ENCODE measurements at places on chromosomes 16 and 17.

- DNase-seq: no peak
These were observed 11.0 kb upstream of the KRT19 start for GRCh38 chr17:41539071-41539492.

DNA sequence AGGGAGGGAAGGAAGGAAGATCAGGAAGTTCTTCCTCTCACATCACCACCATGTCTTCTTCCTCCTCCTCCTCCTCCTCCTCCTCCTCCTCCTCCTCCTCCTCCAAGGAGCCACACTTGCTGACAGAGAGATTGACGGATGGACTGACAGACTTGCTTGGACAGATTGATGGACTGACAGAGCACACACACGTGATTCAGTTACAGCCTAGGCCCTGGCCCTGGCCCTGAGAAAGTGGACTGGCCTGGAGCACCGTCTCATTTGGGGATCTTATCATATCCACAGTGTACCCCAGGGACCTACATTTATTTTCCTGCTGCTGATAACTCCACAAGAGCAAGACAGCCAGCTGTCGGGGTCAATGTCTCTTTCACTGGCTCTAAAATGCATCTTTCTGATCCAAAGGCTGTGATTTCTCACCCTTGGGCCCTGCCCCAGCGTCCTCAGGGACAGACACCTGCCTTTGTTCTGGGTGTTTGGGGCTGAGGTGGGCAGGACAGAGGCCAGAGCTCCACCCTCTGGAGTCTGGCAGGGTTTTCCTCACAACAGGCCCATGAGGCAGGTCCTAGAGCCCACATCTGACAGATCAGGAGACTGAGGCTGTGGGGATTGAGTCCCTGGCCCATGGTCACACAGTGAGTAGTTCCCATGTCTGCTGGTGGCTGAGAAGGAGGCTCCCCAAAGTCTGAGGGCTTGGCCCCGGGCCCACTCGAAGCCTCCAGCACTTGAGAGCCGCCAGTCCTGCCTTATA is 2.3 kb upstream of the P2RX1 start:
- no peak for DNase-seq

DNA sequence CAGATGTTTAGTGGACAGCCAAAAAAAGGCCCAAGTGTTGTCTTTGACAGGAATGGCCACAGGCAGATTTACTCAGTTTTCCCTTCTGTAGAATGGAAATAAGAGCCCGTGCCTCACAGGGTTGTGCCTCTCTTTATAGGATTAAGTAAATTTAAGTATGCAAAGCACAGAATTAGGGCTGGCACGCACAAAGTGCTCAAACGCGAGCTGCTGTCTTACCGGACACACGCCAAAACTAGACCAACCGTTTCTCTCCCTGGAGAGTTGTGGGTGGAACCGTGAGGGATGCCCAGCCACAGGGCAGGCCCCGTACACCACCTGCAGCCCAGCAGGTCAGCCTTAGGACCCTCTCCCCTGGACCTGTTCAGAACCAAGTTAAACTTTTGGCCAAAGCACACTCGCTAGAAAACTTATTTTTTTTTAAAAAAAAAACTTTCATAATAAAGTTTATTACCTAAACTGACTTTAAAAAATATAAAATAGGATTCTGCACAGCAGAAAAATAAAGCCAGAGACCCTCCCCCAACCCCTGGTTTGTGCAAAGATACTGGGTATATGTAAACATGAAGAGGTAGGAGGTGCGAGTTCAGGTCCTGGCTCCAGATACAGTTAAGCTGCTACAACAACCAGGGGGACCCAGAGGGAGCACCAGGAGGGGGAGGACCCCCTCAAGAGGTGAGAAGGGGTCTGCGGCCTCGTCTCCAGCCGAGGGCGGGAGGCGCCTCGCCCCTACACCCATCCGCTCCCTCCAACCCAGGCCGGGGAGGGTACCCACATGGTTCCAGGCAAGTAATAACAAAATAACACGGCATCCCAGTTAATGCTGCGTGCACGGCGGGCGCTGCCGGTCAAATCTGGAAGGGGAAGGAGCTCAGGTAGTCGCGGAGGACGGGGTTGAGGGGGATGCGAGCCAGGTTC is 1.8 kb downstream of the SOCS1 start:
- no peak for DNase-seq

DNA sequence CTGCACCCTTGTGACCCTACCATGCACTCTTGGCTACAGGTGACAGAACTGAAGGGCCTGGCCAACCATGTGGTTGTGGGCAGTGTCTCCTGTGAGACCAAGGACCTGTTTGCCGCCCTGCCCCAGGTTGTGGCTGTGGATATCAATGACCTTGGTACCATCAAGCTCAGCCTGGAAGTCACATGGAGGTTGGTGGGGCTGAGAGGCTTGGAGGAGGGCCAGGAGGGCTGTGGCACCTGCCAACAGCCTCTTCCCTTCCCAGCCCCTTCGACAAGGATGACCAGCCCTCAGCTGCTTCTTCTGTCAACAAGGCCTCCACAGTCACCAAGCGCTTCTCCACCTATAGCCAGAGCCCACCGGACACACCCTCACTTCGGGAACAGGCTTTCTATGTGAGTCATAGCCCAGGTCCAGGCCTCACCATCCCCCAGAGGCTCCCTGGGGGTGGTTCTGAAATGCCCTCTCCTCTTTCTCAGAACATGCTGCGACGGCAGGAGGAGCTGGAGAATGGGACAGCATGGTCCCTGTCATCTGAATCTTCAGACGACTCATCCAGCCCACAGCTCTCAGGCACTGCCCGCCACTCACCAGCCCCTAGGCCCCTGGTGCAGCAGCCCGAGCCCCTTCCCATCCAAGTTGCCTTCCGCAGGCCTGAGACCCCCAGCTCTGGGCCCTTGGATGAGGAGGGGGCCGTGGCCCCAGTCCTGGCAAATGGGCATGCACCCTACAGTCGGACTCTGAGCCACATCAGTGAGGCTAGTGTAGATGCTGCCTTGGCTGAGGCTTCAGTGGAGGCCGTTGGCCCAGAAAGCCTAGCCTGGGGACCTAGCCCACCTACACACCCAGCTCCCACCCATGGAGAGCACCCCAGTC is 13.0 kb downstream of the RIPOR1 start:
- DNase-seq: no peak

GRCh38 chr17:2706911-2707510 is 4.6 kb downstream of the CLUH start:
- no peak for DNase-seq

DNA sequence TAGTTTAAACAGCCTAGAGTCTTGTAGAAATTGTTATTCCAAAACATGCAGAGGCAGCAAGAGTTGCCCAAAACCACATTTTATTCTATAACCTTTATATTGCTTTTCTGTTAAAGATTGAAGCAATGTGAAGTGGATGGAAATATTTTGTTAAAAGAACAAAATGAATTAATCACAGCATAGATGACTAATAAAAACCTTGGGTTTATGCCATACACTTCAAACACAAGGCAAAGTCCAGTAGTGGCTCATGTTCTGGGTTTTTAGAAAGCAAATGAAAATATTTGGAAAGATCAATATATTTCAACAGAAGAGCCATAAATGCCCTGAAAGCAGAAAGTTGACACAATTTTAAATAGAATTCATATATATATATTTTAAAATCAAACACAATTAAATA is 36.7 kb upstream of the ULK2 start:
- no peak for DNase-seq

- DNase-seq: no peak
These were observed 28.4 kb upstream of the ICAM2 start for GRCh38 chr17:64048805-64049204.

GRCh38 chr17:21376081-21376758 is at the start of gene KCNJ12:
Gene KCNJ12 (plus strand): TSS chr17:21376357. CDS start chr17:21415343, 38,986 bp downstream.
- DNase-seq: no peak

DNA sequence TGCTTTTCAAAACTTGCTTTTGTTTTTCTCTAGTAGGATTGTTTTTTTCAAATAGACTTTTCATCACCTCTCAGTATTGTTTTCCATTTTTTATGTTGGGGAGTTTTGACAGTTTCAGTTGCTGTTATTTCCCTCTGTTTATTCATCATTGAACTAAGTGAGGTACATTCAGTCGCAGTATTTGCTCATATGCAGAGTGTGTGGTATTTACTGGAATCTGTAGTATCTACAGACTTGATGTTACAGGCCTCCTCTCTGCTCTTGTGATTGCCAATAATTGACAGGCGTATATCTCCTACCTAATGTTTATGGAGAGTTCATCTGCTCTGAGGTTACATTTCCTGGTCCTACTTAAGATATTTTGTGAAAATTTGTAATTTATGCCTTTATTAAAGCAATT is 49.6 kb downstream of the COX10 start:
- no peak for DNase-seq

DNA sequence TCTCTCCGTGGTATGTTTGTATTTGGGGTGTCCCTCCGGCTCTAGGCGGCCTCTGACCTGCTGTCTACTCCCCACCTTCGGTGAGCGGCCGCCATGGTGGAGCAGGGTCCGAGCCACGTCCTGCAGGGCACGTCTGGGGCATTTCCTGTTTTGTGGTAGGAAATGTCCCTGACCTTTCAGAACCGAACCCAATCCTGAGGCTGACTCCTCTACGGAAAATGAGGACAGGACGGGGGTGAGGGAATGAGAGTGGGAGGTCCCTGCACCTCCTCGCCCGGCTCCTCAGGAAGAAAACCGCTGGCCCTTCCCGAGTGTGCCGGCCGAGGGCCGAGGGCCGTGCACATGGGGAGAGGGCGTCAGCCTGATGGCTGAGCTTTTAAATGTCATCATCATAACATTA is 45.8 kb downstream of the WDR45B start:
- DNase-seq: no peak

- no peak for DNase-seq
These were observed 1.2 kb downstream of the RASD1 start for GRCh38 chr17:17494870-17495535.

DNA sequence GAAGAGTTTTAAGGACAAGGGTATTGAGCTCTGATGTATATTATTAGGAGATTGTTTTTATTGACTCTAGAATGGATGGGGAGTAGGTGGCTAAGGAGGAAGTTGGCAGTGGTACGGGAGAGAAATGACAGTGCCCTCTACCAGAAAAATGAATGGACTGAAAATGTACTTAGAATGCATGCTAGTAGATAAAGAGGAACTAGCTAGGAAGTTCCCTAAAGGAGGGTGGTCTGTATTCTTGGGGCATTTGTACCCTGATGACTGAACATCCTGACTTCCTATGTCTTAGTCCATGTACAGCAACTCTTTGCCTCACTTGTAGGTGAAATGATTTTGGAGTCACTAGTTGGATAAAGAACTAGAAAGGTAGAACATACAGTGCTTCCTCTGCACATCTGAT is 581.5 kb upstream of the RBFOX1 start:
- DNase-seq: no peak

DNA sequence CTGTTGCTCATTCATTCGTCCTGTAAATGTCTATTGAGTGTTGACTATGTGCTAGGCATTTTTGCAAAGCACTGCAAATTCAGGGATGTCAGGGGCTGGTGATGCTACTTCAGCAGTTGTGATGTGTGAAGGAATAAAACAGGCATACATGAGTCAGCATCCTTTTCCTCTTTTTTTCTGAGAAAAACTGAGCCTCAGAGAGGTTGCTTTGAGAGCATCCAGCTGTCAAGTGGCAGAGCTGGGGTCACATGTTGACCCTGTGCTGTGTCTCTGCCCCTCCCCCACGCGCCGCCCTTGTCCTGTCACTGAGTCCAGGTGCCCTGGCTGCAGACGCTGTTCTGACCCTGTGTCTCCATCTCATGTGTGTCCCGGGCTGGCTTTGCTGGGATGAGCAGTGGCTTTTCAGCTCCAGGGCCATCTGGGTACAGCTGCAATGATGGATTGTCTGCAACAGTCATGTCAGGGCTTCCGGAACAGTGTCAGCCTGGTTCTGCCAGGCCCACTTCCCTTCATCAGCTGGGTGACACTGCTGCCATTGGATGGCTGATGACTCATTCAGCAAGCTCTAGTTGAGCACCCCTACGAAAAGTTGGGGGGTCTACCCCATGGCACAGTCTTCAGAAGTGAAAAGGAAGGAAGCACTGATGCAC is 14.9 kb downstream of the SEC14L5 start:
- DNase-seq: no peak

DNA sequence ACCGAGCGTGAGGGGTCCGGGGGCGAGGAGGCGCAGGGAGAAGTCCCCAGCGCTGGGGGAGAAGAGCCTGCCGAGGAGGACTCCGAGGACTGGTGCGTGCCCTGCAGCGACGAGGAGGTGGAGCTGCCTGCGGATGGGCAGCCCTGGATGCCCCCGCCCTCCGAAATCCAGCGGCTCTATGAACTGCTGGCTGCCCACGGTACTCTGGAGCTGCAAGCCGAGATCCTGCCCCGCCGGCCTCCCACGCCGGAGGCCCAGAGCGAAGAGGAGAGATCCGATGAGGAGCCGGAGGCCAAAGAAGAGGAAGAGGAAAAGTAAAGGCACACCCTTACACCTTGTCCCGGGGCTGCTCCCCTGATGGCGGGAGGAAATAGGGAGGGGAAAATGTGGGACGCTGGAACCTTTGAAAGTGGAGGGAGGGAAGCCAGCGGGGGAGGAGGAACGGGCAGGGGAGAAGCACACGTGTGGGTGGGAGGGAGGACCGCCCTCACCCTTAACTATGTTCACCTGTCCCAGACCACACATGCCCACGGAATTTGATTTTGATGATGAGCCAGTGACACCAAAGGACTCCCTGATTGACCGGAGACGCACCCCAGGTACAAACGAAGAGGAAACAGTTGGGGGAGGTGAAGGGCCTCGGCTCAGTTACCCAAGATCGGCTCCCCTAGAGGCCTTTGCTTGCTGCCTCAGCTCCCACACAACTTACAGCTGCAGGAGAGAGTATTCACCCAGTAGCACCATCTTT is 916 bp downstream of the PAGR1 start:
- DNase-seq: no peak

DNA sequence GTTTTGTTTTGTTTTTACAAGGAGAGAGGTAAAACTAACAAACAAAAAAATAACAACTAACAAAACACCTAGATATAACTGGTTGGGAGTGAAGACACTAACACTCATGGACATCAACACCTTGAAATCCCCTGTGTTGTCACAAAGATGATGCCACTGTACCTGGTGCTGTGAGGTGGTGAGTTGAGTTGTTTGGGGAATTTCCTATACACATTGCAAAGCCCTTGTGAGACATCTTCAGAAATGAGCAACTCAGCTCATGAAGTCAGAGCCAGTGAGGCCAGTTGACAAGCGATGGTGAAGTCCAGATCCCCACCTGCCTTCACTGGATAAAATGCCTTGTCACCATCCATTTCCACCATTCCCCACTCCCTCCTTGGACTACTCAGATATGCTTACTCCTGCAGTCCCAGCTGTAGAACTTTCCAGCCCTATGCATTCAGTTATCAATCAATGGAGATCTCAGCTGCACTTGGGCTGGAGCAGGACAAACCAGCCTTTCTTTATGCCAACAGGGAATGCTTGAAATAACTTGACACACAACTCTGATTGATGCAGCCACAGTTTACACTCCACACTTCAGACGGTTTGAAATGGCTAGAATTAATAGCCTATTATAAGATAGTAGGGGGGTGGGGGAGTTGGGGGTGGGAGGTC is 22.2 kb downstream of the ANKFN1 start:
- DNase-seq: no peak

GRCh38 chr16:71792176-71792575 is 16.5 kb downstream of the AP1G1 start:
- no peak for DNase-seq

Data from thoracic aorta (tissue), 2 donors.